Mammary epithelial cell (primary cell): ENCODE measurements at places on chromosomes 13 and 19.

GRCh38 chr13:28817204-28817603, 2.9 kb upstream of the MTUS2 start:
- no peak for DNase-seq

DNA sequence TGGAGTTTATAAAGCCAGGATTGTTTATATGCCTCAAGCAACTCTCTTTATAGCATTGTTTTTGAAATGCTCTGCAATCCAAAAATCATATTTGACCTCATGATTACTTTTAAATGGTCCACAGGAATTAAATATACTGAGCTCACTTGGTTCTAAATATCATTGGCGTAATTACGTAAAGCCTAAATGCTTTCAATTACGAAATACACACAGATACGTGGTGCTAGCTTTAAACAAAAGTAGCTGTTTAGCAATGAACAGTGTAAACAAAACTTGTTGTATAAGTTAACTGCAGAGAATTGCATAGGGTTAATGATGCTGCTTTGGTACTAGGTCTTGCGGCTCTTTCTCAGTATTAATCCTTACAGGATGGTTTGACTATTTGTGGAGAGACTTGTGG, 346.6 kb downstream of the COG6 start:
- DNase-seq = no peak

GRCh38 chr19:2523630-2524311, 47.8 kb downstream of the GADD45B start:
- DNase-seq = no peak

- no peak for DNase-seq
These were observed 5.5 kb upstream of the AKAP11 start for GRCh38 chr13:42266473-42266872.

DNA sequence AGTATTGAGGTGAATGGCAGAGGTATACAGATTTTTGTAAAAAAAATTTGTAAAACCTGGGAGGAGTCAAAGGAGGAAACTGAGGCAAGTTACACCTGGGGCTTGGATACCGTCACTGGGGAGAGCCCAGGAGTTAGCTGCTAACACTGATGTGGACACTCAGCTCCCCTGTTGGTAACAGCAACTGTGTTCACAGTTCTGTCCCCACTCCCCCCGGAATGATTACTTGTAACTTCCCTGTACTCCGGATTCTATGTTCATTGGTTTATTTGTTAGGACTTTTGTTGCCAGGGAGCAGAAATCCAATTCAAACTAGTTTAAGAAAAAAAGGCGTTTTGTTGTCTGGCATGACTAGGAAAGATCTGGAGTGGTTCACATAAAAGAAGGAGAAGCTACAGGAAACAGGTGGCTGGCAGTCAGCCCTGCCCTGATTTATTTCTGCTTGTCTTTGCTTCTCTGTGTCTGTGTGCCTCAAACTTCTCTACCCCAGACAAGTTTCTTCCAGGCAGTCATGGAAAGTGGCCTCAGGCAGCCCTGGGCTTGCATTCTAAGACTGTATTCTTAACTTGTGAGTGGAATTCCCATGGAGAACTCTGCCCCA, 2.3 kb upstream of the GPR12 start:
- no peak for DNase-seq

- no peak for DNase-seq
These were observed 130.9 kb downstream of the ZDHHC20 start for GRCh38 chr13:21328201-21328600.

DNA sequence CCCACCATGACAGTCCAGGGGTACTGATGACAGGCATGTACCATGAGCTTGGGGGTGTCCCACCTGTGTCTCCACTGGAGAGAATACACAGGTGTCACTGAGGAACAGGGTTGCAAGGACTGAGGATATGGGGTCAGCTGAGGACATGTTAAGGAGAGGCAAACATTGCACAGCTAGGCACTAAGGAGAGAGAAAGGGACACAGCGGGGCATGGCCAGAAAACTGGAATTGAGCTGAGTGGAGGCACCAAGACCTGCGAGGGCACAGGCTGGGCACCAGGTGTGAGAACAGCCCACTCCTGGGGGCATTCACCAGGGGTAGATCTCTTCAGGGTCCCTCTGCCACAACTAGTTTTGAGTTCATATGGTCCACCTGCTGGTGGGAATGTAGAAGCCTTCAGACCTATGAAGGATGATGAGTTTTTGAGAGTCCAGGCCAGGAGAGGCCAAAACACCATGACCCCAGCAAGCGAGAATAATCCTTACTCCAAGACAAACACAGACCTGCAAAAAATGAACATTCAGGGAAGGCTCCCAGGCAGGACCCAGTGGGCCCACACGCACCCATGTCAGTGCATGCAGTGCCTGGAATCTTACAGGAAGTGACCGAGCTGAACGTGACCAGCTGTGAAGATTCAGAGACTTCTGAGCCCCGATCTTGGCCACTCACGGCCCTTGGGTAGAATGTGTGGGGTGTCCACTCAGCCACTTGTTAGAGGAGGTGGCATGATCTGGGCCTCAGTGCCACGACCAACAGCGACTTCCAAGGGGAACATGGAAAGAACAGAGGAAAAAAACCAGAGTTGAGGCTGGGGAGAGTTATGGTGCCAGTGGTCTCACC, 1.4 kb upstream of the ZNF584 start:
- no peak for DNase-seq

GRCh38 chr19:6577476-6578125, 13.3 kb downstream of the CD70 start:
- peak; percentile 82 for DNase-seq
